ENCODE measurements at places on chromosomes 4 and X. TPM values are rescaled to one million over a fixed set of nuclear protein-coding genes. Genes with fewer than 3 reads are reported as not detected.
A peak's percentile ranks its signal among the peaks of the same experiment; 100 is the strongest.

The CSAG2 gene
- total RNA-seq: not detected

DNA sequence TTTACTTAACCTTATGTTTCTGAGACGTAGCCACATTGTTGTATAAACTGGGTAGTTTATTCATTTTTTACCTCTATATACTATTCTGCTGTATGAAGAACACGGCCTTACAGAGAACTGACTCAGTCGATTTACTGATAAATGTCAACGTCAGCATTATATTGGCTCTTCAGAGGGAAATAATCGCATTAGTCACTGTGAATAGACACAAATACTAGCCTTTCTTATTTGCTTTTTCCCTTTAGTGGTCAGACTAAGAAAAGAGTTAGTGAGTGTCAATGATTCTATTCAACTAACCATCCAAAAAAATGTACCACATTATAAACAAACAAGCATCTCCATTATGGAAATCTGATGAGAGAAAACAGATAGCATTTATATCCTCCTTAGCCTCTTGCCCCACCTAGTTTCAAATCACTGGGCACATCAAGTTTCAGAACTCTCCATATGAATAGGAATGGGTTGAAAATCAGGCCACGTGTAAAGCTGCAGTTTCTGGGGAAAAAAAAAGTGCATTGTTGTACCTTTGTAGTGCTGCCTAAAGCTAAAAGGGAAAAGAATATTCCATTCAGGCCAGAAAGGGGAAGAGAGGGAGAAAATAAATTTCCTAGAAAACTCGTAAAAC lies 146.7 kb upstream of the VCX3A start:
- DNase-seq: no peak

The IQCM gene
- 0.27 TPM for total RNA-seq

DNA sequence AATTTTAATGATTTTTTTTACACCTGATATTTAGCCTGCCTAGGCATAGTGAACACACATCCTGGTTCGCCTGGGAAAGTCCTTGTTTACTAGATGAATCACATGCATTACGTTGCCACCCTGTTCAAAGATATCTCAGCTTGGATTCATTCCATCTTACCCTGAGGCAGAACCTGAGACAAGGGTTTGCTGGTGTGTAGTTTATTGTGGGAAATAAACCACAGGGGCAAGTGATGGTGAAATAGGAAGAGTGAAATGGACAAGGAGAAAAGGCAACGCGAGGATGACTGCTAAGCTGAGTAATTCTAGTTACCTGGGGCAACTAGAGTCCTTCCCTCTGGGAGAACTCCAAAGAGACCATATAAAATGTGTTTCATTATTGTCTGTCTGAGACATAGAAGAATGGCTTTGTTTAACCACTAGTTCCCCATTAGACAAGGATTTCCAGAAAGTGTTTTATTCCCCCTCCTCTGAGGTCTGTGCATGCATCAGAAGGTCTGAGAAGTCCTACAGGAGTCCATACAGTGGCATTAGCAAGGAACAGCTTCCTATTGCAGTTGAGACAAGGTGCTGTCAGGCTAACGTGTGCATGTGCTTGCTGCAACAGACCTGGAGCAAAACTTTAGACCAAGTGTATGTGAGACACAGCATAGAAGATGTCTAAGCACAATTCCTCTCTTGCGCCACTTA lies 797.3 kb upstream of the FRG1 start:
- no peak for DNase-seq

DNA sequence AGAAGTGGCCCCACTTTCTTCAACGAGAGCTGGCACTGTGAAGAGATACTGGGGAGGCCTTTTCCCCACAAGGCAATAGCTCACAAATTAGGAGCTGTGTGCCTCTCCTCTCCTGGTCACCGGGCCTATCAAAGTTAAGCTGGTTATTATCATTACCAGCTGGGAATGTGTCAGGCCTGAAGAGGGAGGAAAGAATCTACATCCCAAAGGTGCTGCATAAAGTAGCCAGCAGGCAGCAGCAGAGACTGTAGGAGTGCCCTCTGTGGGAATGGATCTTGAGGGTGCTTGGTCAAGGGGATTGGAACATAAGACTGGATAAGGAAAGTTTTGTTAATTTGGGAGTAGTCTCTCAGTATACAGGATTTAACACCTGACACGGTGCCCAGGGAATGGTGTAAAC lies 9.1 kb upstream of the TMPRSS11D start:
- no peak for DNase-seq

- DNase-seq: peak; percentile 38
Measured at GRCh38 chr4:111535792-111536191, 609.5 kb upstream of the FAM241A start.

The SHISA3 gene
- 6.0 TPM for total RNA-seq

The CXCL3 gene
- total RNA-seq: 0.09 TPM

The SLC49A3 gene
- total RNA-seq: 11.6 TPM

Data from fibroblast of the aortic adventitia (primary cell).